ENCODE measurements at places on chromosomes 5 and 9.

- DNase-seq, result no peak
Measured at GRCh38 chr5:141677415-141677814, 4.6 kb downstream of the ARAP3 start.

- no peak for DNase-seq
Measured at GRCh38 chr9:77543131-77543822, 104.8 kb downstream of the GNA14 start.

DNA sequence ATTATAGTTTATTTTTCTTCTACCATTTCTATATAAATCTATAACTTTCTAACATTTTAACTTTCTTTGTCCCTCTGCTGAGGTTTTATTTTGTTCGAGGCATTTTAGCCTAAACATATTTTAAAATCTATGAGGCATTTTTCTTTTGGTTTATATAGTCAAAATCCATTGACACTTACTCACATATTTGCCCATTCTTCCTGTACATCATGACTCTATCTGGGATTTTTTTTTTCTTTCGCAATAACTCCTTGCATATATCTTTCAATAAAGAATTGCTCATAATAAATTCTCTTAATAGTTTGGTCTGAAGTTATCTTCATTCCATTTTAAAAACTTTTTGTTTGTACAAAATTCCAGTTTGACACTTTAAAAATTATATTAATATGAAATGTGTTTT, 632.3 kb downstream of the TLE4 start:
- DNase-seq, result no peak

DNA sequence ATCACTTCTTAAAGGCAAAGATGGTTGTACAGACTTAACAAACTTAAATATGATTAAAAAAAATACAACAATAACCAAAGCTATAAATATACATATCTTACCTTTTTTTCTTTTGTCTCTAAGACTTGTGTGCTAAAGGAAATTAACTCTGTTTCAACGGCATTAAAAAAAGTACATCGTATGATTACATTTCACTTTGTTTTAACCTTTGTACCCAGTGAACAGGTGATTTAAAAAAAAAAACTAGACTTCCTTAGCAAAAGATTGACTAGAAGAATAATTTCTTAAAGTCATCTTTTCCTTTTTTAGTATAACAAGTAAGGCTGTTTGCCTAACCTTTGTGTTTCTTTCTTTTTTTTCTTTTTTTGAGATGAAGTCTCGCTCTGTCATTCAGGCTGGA, at the start of gene LRRC19:
LRRC19 (minus strand) TSS at position 182 of the 400 bp plus-strand sequence. CDS start 5,978 bp downstream, outside the sequence.
- DNase-seq, result no peak

GRCh38 chr9:126886034-126886822, 25.8 kb downstream of the ZBTB34 start:
- DNase-seq, result no peak

Data from NCI-H1436 treated with DMSO at 0.1 percent for 48 hours (cell line).